ENCODE measurements at places on chromosomes 1 and 21.

GRCh38 chr1:16077406-16078245 is 4.2 kb upstream of the FAM131C start:
- no peak for DNase-seq

DNA sequence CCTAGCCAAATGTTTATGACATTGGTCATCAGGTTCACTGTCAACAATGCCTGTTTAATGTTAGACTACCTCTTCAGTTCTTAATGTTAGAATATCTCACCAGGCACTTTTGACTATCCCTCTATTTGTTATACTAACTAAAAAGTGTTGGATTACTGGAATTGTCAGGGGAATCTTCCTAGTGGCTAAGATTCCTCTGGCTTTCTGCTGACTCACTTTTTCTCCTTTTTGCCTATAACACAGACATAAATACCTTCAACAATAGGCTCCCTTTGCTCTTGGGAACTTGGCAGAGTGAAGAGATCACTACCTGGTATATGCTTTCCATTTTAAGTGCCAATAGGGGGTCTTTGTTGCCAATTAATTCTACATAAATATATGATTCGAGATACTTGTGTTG is 68.5 kb downstream of the TMEM200B start:
- DNase-seq = no peak

DNA sequence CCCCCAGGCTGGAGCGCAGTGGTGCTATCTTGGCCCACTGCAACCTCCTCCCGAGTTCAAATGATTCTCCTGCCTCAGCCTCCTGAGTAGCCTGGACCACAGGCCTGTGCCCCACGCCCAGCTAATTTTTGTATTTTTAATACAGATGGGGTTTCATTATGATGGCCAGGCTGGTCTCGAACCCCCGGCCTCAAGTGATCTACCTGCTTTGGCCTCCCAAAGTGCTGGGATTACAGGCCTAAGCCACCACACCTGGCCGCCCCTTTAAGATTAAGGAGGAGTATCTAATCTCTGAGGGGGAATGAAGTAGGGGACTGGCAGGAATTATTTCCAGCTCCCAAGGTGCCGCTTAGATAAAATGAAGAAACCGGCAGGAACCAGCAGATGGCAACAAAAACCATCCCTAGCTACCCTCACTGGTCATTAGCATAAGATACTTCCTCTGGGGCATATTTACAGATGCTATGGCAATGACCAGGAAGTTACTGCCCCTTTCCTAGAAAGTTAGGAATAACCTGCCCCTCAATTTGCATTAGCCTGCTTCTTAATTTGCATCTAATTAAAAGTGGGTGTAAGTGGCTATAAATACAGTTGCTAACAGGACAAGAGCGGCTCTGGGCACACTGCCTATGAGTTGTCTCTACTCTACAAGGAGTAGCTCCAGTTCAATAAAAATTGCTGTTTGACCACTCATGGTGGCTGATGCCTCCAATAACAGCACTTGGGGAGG is 7.1 kb upstream of the NSUN4 start:
- no peak for DNase-seq

DNA sequence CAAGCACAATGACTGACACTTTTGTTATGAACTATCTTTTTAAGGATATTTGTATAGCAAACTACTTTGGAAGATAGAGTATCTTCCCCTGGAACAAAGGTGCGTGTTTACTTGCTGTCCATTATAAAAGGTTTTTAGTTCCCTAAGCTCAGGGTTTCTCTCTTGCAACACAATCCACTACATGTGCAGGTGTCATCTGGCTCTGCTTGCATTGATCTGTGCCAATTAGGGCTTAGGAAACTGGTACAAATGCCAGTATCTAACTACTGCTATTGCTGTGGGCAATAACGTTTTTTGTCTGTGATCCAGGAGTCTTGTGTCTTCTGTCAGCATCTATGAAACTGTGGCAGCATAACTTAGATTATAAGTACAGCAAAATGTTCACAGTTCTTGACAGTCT is 68.3 kb upstream of the ABCD3 start:
- no peak for DNase-seq

- DNase-seq = no peak
These were observed 104.5 kb upstream of the COL6A1 start for GRCh38 chr21:45877171-45877438.
